ENCODE measurements at places on chromosomes 1 and 21.

GRCh38 chr1:202293569-202293968 lies 48.2 kb downstream of the UBE2T start:
- DNase-seq = peak; percentile 35

- no peak for DNase-seq
Measured at GRCh38 chr1:241706967-241707366, 54.9 kb downstream of the WDR64 start.

- no peak for DNase-seq
Measured at GRCh38 chr1:221430152-221430960, 311.5 kb downstream of the DUSP10 start.

DNA sequence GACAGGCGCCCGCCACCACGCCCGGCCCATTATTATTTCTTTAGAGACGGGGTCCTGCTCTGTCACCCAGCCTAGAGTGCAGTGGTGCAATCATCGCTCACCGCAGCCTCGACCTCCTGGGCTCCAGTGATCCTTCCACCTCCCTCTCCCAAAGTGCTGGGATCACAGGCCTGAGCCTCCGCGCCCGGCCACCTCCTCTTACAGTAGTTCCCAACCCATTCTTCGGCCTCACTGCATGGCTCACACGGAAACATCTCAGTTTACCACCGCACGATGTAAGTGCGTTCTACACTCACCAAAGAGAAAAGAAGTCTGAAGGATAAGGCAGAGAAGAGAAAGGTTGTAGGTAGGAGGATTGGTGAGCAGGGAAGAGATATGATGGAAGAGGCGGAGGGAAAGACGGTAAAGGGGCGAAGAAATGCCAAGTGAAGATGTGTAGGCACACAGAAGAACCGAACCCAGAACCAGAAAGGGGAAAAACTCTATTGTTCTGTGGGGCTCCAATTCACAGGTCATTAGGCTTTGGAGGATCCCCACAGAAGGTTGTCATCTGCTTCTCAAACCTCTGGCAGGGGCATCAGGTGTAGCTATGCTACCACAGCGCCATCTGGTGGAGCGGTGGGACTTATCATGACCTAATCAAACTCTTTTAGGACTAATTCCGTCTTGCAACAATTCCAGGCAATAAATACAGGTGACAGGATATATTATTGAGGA lies 504.2 kb downstream of the SMYD3 start:
- DNase-seq = peak; percentile 66

DNA sequence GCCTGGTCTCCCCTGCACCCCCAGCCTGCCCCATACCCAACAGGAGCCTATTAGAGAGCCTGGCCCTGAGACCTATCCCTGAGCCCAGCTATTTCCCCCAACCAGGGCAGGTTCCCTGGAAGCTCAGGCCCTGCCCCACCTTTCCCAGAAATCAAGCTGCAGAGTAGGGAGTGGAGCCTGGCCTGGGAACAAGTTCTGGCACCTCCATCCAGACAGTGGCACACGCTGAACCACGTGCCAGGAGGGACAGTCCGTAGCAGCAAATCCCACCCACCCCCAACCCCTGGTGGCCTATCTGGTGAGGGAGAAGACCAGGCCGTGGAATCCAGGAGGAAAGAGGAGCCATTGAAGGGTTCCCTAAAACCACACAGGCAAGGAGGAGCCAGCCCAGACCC lies 22.6 kb downstream of the TNNT2 start:
- DNase-seq = no peak

- DNase-seq = peak; percentile 84
Measured at GRCh38 chr1:16078925-16079656, 5.6 kb upstream of the FAM131C start.

- no peak for DNase-seq
Measured at GRCh38 chr1:79714664-79715063, 708.1 kb upstream of the ADGRL4 start.

DNA sequence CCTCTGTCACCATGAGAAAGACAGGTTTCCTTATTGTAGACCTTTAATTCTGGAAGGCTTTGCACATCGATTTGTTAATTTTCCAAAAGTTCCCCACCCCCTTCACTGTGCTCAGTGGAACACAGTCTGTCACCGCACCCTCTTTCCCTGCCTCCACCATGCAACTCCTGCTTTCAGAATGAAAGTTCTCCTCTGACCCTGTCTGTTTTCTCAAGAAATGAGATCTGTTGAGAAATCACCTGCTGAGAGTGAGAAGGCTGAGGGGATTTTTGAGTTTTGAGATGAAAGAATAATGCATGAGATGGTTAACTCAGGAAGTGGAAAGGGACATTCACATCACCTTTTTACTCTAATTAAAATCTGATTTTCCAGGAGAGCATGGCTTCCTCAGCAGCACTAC lies 99.6 kb downstream of the CYYR1 start:
- no peak for DNase-seq

- DNase-seq = no peak
Measured at GRCh38 chr1:228985661-228986060, 250.4 kb downstream of the RHOU start.

- no peak for DNase-seq
Measured at GRCh38 chr1:230690101-230690500, 23.8 kb downstream of the AGT start.

DNA sequence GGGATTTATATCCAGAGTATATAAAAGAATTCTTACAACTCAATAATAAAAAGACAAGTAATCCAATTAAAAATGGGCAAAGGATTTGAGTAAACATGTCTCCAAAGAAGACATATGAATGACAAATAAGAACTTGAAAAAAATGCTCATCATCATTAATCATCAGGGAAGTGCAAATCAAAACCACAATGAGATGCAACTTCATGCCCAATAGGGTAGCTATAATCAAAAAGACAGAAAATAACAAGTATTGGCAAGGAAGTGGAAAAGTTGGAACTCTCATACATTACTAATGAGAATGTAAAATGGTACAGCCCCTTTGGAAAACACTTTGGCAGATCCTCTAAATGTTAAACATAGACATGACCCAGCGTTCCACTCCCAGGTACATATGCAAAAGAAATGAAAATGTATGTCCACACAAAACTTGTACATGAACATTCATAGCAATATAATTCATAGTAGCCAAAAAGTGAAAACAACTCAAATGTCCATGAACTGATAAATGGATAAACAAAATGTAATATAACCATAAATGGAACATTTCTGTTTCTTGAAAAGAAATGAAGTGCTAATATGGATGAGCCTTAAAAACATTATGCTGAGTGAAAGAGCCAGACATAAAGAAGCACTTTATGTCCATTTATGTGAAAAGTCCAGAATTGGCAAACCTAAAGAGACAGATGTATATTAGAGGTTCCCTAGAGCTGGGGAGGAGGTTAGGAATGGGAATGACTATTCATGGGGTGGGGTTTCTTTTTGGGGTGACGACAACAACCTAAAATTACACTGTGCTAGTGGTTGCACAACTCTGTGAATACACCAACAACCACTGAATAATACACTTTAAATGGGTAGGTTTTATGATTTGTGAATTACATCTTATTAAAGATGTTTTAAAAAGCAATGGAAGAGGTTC lies 259.7 kb downstream of the RHOU start:
- no peak for DNase-seq

DNA sequence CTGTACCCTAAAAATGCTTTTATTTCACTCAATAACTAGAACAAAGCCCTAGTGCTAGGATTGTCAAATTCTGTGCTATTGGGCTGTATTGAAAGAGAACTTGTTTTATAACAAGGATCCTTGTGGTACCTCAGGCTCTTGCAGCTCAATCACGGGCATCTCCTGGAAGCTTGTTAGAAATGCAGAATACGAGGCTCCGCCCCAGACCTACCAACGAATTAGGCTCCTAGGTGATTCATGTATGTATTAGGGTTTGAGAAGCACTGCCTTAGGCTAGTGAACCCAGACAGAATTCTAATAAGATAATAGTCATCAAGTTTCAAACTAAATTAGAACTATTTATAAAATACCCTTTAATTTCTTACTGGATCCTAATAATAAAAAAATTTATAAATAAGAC lies 45.6 kb downstream of the ZZZ3 start:
- DNase-seq = no peak

GRCh38 chr1:1053022-1053421 lies 21.1 kb downstream of the RNF223 start:
- DNase-seq = no peak

GRCh38 chr1:232130815-232131480 lies 499.0 kb downstream of the SIPA1L2 start:
- no peak for DNase-seq

- no peak for DNase-seq
Measured at GRCh38 chr1:183346276-183346732, 71.9 kb downstream of the NMNAT2 start.

GRCh38 chr1:147496571-147497210 lies 44.6 kb upstream of the BCL9 start:
- DNase-seq = no peak

DNA sequence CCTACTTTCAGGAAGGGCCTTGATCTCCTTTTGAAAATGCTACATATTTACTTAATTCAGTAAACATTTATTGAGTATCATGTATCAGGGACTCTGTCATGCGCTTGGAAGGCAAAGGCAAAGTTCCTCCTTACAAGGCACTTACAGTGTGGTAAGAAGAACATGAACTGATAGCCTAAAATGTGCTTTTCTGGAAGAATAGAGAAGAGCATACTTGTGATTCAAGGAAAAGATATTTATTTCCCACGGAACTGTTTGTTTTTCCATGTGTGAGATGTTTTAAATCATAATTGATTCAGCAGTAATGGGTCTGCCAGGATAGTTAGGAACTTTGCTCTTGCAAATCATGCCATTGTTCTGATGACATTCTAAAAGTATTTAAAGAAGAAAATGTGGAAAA lies 110.1 kb upstream of the ZNHIT6 start:
- peak; percentile 3 for DNase-seq

DNA sequence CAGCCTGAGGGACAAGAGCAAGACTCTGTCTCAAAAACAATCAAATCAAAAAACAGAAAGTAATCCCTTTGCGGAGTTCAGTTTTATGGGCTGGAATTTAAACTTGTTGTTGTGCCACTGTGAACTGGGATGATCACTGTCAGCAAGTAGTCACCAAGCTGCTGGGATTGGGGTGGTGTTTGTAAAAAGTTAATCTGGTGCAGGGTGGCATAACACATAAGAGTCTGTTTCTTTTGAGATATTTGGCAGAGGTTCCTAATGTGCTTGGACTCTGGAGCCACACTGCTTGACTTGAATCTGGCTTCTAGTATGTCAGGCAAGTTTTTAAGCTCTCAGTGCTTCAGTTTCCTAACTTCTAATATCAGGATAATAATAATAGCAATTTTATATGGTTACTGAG lies 6.6 kb downstream of the CLIC4 start:
- DNase-seq = no peak

DNA sequence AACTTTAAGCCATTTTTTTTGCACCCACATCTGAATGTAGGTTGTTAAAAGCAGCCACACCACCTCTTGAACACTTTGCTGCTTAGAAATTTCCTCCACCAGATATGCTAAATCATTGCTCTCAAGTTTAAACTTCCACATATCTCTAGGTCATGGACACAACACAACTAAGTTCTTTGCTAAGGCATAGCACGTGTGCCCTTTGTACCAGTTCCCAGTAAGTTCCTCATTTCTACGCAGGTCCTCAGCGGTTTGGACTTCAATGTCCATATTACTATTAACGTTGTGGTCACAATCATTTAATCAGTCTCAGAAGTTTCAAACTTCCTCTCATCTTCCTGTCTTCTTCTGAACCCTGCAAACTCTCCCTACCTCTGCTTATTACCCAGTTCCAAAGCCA lies 661.6 kb upstream of the PKN2 start:
- no peak for DNase-seq

DNA sequence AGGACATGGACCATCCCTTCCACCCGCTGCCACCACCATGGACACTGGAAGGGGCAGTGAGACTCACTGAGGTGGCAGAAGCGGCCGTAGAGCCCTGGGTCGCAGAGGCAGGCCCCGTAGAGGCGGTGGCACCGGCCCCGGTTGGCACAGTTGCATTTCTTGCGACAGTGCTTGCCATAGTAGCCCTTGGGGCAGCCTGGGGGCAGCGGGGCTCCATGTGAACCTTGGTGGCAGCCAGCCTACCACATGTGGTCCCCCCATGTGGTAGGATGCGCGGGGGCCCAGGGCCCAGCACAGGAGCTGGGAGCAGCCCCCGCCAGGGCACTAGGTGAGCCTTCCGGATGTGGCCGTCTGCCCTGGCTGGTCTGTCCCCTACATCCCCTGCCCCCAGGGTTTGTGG lies 51.6 kb downstream of the ARHGEF16 start:
- no peak for DNase-seq

DNA sequence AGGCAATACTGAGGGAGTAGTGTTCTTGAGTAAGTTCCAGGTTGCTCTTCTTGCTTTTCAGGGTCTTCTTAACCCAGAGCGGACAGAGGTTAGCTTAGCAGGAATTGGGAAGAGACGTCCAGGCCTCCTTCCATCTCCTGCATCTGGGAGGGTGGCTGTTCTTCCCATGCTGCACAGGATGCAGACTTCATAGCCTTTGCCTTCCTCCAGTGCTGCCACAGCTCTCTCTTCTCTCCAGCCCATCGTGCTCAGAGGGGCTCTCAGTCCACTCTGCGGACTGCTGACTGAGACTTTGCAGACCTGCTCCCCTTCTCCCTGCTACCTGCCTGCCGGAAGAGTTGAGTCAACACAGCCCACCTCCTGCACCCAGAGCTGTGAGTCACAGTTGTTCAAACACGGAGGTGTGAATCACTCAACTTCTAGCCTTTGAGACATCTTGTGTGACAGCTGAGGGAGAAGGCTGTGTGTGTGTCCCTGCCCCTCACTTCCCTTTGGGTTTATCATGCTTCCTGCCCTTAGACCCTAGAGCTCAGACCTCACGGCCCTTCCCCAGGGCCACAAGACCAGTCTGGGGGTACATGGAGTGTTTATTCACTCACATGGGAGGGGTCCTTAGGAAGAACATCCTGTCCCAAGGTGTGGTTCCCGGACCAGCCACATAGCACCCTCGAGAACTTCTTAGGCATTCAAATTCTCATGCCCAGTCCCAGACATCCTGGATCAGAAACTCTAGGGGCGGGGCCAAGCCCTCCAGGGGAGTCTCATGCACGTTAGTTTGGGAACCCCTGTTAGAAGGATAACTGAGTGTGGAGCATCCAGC lies 158.3 kb upstream of the CACNA1E start:
- no peak for DNase-seq

Measured in hepatic stellate cell (primary cell).